ENCODE measurements at places on chromosomes 2 and 18.

DNA sequence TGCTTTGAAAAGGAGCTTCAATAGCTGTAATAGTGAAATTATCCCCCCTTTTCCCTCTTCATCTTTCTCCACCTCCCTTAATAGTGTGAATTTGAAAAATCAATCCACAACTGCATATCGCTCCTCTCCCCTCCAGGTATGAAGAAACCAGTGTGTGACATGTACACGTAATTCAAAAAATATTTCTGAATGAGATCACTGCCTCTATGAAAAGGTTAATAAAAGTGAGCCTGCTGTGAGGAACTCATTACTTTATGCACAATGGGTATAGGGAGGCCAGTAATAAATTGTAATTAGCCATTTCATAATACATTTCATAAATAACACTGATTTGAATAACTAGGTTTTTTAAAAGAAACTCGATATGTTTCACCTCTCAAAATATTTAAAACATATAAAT lies 209.0 kb upstream of the KYNU start:
- no peak for DNase-seq

DNA sequence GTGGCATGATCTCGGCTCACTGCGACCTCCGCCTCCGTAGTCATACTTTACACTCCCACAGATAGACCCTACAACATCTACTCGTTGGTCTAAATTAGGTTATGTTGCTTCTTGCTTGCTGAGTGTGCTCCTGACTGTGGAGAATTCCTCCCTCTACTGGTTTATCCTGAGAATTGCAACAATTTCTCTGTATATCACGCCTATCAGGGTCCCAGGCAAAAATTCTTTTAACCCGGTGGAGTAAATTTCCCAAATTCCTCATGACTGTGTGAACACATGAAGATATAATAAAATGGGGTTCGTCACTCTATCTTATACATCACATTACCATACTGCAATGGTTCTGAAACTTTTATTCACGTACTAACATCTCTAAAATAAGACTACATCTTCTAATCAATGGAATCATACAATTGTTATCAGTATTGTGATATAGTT lies 156.7 kb downstream of the EVA1A start:
- no peak for DNase-seq

DNA sequence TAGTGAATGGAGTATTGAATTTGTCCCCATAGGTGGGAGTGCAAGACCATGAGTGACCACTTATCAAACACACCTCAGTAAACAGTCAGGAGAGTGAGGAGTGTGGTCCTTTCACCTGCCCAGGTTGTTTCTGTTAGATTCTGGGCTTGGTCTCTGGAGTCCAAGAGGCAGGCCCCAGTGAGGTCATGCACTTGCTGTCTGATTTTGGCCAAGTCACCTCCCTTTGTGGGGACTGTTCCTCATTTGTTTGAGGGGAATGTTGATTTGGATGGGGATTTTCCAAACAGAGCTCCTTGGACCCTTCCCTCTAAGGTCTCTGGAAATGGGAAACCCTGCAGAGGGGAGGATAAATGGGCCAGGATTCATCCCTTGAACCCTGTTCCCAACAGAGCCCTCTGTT lies 7.3 kb downstream of the IL1RN start:
- DNase-seq, result no peak

DNA sequence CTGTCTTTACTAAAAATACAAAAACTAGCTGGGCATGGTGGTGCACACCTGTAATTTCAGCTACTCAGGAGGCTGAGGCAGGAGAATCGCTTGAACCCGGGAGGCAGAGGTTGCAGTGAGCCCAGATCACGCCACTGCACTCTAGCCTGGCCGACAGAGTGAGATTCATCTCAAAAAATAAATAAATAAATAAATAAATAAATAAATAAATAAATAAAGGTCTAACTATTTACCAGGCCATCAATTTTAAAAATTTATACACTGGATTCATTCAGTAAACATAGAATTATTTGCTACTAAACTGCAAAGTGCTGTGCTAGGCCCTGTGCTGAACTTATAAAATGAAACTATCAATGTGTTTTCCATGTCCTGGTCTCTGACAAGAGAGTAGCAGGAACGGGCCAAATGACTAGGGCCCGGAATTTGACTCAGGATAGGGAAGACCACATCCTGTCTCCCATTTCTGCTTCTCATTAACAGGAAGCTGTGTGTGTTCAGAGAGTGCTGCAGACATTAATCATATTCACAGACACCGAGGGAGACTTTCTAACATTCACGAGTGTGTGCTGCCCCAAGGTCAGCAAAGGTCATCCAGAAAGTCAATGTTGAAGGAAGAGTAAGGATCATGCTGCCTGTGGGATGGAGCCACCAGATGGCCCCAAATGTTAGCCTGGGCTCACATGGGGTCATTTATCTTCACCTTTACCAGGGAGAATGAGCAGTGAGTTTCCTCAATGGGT lies 95.8 kb downstream of the SPP2 start:
- DNase-seq, result no peak

- DNase-seq, result no peak
Measured at GRCh38 chr2:60469536-60470317, 83.7 kb downstream of the BCL11A start.

- no peak for DNase-seq
Measured at GRCh38 chr2:8737571-8738175, 55.8 kb downstream of the ID2 start.
